Caudate nucleus (tissue), 63 donors: ENCODE measurements at places on chromosomes 11 and 22.
A peak's percentile ranks its signal among the peaks of the same experiment; 100 is the strongest.

DNA sequence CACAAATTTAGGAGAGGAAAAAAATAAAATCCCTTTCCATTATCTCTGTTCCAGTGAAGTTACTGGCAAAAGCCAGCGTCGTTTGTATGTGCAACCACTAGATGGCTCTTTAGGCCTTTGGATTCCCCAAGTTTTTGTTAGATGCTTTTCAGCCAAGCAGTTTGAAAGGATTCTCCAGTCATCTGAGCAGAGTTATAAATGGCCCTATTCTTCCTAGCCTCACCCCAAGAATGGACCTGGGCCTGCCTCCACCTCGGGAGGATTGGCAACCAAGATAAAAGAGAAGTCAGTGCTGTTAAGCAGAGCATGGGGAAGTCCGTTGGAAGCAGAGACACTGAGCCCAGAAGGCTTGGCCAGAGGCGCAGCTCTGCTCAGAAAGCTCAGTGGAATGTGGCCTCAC is 15.4 kb downstream of the FAM181B start:
- DNase-seq = peak; percentile 44

GRCh38 chr22:43008921-43009320 is 6.0 kb downstream of the PACSIN2 start:
- no peak for DNase-seq

- DNase-seq = no peak
Observed at GRCh38 chr11:125797641-125798040, 9.7 kb downstream of the PATE3 start.

DNA sequence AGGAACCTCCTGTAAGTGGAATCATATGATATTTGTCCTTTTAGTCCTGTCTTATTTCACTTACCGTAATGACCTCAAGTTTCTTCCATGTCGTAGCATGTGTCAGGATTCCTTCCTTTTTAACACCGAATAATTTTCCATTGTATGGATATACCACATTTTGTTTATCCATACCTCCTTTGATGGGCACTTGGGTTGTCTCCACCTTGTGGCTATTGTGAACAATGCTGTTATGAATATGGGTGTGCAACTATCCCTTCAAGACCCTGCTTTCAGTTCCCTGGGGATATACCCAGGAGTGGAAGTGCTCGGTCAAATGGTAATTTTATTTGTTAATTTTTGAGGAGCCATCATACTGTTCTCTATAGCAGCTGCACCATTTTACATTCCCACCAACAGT is 244.9 kb upstream of the BLID start:
- no peak for DNase-seq

GRCh38 chr11:100837311-100837710 is 150.2 kb downstream of the ARHGAP42 start:
- DNase-seq = no peak

DNA sequence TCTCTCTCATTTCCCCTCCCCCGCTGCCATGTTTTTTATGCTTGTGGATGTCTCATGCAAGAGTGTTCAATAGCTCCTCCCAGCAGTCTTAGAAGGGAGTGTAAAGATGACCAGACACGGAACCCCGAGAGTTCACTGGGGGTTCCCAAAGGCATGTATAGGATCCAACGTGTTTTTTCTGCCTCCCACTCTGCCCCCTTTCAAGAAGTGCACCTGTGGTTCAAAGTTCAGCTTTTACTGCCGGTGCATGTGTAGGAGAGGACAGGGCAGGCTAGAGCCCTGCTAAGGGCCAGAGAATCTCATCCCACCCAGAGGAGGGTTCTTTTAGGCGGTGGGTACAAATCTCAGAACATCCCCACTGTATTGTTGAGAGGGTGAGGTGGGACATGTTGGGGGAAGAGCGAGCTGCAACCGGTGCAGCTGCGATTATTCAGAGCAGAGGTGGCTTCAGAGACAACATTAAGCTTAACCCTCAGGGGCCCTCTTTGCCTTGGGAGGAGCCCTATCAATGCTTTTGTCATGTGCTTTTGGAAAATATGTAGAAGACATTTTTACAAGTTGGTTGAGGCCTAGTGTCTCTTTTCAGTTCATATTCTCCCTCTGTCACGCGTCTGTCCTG is 14.5 kb downstream of the MIF start:
- no peak for DNase-seq

GRCh38 chr11:113549611-113550578 is 74.7 kb upstream of the DRD2 start:
- DNase-seq = no peak

- DNase-seq = no peak
Observed at GRCh38 chr11:74615311-74615710, 22.9 kb downstream of the POLD3 start.

DNA sequence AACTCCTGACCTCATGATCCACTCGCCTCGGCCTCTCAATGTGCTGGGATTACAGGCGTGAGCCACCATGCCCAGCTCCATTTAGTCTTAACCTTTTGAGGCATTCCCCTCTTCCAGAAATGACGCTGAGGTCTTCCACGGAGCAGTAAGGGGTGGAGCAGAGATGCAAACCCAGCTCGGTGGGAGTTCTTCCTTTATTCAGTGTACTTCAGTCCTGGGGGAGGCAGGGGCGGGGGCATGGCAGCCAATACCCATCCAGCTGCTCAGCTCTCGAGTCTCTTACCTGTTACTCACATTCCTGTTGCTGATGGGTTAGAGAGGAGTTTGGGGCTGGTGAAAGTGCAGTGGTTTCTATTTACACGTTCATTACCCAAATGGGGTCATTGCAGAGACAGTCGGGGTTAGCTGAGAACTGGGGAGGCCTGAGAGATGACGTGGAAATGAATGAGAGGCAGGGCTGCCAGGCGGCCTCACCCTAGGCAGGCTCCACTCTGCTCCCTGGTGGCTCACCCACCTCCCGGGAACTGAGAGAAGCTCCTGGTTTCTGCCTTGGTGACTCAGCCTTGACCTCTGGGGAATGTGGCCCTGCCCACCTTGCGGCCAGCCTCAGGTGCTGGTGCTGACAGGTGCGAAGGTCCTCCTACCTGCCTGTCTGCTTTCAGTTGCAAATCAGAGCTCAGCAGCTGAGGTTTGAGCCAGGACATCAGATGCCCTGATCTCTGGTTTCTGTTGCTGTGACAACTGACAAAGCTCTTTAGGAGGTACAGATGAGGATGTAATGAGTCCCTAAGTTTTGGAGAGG is 13.4 kb upstream of the ST14 start:
- DNase-seq = peak; percentile 35

DNA sequence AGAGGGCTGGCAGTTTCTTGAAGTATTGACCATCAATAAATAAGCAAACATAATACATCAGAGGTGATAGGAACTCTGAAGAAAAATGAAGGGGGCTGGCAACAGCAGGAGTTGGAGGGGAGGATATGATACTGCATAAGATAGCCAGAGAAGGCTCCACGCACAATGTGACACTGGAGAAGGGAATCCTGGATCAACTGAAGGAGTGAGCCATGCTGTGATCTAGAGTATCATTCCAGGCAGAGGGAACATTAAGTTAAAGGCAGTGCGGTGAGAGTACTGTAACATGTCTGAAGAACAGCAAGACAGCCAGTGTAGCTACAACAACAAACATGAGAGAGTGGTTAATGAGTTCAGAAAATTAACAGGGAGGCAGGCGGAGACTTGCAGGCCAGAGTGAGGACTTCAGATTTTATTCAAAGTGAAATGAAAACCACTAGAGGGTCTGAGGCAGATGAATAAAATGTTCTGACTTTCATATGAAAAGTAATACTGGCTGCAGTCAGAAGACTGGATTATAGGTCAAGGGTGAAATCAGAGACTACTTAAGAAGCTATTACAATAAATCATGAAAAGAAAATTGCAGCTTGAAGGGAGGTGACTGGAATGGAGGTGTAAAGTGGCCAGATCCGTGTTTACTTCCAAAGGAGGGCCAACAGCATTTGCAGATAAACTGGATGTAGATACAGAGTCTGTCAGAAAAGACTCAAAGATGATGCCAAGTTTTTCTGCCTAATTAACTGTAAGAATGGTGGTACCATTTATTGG is 49.4 kb downstream of the RRAS2 start:
- DNase-seq = no peak
